ENCODE measurements at places on chromosomes 7 and 10.

DNA sequence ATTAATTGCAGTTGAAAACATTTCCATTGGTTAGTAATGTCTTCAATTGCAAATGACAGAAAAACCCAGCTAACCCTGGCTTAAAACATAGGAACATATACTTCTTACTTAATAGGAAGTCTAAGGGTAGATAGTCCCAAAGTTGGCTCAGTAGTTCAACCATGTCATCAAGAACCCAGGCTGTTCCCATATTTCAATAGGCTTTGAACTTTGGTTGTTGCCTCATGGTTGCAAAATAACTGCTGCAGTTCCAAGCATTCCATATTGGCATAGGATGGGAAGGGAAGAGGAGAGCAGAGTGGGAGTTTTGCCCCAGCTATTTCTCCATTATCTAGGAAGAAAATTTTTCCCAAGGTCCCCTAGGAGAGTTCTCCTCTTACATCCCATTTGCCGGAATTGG lies 81.4 kb upstream of the EEPD1 start:
- DNase-seq: no peak

- no peak for DNase-seq
Measured at GRCh38 chr10:29730969-29731368, 96.2 kb upstream of the SVIL start.

DNA sequence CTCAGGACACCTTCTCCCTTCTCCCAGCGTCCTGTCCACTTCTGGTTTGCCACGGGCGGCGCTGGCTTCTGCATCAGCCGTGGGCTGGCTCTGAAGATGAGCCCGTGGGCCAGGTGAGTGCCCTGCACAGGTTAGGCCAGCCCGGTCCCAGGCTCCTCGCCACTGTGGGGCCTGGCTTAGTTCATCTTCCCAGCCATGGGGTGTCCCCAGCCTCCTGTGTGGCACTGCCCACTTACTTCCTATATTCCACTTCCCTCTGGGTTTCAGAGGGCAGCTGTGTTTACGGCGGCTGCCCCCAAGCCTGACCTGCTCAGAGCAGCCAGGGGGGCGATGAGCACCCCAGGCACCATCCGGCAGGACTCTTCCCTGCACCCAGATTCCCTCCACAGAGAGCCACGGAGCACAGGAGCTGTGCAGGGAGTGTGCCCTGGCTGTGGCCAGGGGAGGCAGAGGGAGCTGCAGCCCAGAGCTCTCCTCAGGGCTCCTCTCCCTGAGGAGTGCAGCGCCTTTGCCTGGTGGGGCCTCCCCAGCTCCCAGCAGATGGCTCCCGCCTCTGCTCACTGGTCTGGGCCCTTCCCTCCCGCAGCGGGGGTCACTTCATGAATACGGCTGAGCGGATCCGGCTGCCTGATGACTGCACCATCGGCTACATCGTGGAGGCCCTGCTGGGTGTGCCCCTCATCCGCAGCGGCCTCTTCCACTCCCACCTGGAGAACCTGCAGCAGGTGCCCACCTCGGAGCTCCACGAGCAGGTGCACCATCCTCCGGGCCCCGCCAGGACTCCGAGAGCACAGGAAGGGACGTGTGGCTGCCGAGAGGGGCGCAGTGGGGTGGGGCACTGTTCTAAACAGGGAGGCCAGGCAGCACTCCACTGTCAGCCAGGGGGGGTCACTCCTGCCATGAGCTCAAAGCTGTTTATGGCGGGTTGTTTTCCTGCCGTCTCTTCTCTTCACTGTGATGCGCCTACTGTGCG lies 6.4 kb downstream of the LFNG start:
- DNase-seq: no peak

GRCh38 chr10:74332398-74332797 lies 181.4 kb downstream of the ADK start:
- no peak for DNase-seq

GRCh38 chr10:111879969-111880368 lies 303.6 kb downstream of the GPAM start:
- DNase-seq: no peak

- no peak for DNase-seq
Measured at GRCh38 chr7:934469-935163, 19.9 kb downstream of the ADAP1 start.

GRCh38 chr7:2876031-2876731 lies 32.1 kb upstream of the GNA12 start:
- no peak for DNase-seq

GRCh38 chr7:5422396-5423305 lies 983 bp downstream of the TNRC18 start:
- DNase-seq: no peak

- DNase-seq: no peak
Measured at GRCh38 chr10:75159519-75159918, 48.1 kb downstream of the SAMD8 start.

- no peak for DNase-seq
Measured at GRCh38 chr10:113369365-113369694, 183.5 kb upstream of the HABP2 start.

DNA sequence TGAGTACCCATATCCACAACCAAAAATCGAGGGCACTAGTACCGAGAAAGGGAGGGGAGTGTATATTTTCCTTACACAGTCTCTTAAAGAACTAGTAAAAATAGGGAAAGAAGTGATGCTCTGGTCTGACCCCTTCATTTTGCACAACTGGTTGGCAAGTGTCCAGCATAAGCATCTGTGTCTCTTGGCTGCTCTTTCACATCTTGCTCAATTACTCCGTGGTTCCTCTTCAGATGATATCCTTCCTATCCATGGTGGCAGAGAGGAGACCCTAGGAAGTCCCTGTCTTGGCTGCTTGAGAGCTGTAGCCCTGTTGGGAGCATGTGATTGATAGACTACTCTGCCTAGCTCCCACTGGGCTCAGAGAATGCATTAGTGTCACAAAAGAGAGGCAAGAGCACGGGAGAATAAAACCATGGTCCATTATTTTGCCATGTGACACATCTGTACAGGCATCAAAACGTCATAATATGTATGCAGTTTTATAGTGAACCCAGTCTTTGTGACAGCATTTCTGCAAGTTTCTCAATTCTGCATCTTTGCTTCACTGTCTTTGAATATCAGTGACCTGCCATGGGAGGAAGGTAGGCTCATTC lies 111.8 kb upstream of the ANKRD1 start:
- no peak for DNase-seq

- no peak for DNase-seq
Measured at GRCh38 chr7:118324790-118325449, 100.4 kb downstream of the ANKRD7 start.

- no peak for DNase-seq
Measured at GRCh38 chr7:2175091-2175490, 57.7 kb downstream of the MAD1L1 start.

DNA sequence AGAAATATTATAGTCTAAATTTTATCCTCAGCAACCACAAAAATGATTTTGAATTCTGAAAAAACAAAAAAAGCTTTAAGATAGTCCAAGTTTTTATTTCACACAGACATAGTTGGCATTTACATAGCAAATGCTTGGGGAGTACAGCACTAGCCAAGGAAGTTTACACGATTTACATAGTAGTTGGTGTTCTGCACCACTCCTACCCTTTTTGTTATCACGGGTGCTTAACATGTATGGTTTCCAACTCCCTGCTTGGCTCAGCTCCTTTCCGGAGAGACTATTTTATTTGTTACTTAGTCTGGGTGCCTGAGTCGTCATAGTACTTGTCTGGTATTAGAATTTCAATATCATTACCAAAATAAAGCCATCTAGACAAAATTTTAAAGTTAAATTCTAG lies 8.8 kb upstream of the GHRHR start:
- no peak for DNase-seq

DNA sequence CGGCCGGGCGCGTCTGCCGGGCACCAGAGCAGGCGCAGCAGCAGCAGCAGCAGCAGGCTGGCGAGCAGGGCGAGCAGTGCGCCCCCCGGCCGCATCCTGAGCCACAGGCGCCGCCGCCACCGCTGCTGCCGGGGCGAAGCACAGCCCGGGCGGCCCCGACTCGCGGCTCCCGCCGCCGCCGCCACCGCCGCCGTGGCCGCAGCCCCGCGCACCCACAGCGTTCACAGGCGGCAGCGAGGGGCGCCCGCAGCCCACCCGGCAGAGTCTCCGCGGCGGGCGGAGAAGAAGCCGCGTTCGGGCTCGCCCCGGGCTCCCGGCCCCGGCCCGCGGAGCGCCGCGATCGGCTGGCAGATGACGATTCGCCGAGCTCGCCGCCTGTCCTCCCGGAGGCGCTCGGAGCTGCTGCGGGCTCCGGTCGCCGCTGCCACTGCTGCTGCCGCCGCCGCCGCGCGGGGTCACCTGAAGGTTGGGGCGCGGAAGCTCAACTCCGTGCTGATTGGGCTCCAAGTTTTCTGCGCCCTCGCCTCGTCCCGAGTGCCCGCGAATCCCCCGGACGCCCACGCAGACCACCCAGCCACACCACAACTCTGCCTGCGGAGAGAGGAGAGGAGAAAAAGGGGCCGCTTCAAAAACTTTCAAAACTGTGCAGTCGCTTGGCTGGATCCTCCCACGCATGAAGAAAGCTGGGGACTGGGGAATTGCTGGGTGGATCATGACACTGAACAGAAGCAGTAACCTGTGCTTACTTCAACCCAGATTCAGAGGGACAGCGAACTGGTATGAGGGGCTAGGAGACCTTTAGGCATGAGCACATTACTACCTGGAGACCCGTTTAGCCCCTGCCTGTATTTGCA lies at the start of gene ST8SIA6:
Gene ST8SIA6 (minus strand): TSS at position 435 of the 854 bp plus-strand sequence. CDS start 340 bp downstream, at position 95.
- DNase-seq: peak; percentile 21

- no peak for DNase-seq
Measured at GRCh38 chr10:552679-553078, 136.8 kb downstream of the DIP2C start.

GRCh38 chr10:57168611-57169240 lies 807.7 kb upstream of the ZWINT start:
- no peak for DNase-seq

DNA sequence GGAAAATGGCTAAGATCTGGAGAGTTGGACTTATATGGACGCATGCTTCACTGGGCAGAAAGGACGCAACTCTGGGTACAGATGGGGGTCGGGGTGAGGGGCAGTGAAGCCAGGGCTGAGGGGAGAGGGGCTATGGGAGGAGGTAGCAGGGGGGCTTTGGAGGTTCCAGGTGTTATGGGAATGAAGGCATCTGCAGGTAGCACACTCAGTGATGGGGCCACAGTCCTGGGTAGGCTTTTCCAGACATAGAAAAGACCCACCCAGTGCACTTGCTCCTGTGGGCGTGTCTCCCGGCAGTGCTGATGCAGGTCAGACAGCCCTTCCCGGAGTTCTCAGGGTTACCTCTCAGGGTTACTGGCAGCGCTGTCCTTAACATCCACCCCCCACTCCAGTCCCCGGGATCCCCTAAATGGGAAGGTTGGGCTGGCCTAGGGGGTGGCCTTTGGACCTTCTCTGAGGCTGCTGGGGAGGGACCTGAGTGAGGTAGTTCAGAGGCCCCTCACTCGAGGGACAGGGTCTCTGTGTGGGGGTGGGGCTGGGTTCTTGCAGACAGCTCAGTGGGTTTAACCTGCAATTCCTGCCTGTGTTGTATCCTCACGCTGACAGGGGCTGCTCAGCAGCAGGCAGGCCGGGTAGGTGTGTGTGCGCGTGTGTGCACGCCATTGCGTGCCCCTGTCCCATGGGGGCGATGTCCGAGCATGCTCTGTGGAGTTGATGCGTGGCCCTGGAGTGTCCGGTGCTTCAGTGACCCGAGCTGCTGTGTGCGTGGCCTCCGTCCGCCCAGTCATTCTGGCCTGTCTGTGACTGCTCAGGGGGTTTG lies 6.2 kb downstream of the ZYX start:
- DNase-seq: no peak

GRCh38 chr10:51314481-51314880 lies 240.2 kb downstream of the PRKG1 start:
- DNase-seq: no peak

- DNase-seq: no peak
Measured at GRCh38 chr7:116434820-116435341, 64.7 kb upstream of the CAV2 start.

- DNase-seq: no peak
Measured at GRCh38 chr7:93374345-93374940, 142.3 kb downstream of the VPS50 start.

DNA sequence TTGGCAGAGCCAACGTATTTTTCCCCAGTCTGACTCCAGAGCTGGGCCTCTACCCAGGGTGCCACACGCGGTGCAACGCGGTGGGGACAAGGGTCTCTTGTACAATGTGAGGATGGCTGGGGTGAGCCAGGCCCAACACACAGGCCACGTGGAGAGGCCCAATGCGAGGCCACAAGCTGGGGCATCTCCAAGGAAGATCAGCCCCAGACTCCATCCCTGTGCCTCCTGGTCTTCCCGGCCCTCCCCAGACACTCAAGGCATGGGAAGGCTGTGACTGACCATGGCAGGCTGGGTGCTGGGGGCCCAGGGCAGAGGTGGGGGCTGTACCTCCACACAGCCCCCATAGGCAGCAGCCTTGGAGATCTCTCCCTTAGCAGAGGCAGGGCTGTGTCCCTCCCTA lies 135.3 kb upstream of the FAM20C start:
- no peak for DNase-seq

DNA sequence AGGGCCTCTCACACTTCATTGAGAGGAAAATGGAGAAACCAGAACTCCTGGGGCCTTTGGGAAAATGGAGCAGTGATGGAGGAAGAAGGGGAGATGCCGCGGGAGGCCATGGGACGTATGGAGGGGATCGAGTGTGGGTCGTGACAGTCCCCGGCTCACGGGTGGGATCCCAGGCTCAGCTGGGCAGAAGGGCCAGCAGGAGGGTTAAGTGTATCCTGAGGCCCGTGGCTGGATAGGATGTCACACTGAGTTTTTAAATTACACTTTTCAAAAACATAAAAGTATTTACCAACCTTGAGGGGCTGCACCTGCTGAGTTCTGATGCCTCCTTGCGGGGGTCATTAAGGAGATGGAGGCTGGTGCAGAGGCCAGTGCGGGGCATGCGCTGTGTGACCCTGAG lies 28.0 kb upstream of the PSMG3 start:
- DNase-seq: no peak

- no peak for DNase-seq
Measured at GRCh38 chr10:89653410-89653869, 8.4 kb upstream of the PANK1 start.

GRCh38 chr10:71739358-71739900 lies 19.9 kb upstream of the C10orf105 start:
- no peak for DNase-seq

- no peak for DNase-seq
Measured at GRCh38 chr10:28236591-28236990, 66.3 kb downstream of the MPP7 start.

DNA sequence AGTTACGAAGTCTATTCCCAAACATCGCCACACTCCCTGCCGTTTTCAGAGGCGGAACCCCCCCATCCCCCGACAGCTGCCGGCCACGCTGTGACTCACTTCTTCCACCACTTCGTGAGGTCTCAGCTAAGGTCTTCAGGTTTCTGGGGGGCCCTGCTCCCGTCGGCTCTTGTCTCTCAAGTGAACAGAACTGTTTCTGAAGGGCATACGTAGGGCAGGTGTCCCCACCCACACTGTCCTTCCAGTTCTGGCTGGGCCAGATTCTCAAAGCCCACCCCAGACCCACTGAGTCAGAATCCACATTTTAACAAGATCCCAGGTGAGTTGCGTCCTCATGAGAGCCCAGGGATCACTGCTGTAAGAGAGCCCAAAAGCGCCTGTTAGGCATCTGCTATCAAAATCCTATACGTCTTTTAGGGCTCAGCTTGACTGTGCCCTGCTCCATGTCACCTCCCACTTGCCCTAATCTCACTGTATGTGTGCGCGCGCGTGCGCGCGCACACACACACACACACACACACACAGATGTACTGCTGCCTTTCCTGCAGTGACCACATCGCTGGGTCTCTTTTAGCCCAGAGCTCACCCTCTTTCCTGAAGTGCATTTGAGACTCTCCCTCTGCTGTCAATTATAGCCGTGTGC lies 78.8 kb downstream of the PROSER2 start:
- no peak for DNase-seq

- no peak for DNase-seq
Measured at GRCh38 chr7:121079425-121080169, 91.1 kb downstream of the CPED1 start.
